ENCODE measurements at places on chromosomes 5 and 9.

DNA sequence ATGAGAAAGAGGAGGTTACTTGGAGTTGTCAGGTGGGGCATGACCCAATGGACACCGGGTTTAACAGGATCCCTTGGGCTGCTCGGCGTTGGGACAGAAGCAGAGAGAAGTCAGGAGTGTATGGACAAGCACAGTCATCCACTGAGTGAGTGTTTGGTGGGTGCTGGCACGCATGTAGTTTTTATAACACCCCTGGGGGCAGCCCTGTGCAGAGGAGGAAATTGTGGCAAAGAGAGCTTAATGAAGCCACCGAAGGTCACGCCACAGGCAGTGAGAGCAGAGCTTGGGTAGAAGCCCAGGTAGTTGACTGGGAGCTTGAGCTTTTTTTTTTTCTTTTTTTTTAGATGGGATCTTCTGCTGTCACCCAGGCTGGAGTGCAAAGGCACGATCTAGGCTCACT, 43.2 kb upstream of the IER5L start:
- no peak for DNase-seq

- DNase-seq: no peak
These were observed 165.3 kb upstream of the GAS1 start for GRCh38 chr9:87112656-87113055.

DNA sequence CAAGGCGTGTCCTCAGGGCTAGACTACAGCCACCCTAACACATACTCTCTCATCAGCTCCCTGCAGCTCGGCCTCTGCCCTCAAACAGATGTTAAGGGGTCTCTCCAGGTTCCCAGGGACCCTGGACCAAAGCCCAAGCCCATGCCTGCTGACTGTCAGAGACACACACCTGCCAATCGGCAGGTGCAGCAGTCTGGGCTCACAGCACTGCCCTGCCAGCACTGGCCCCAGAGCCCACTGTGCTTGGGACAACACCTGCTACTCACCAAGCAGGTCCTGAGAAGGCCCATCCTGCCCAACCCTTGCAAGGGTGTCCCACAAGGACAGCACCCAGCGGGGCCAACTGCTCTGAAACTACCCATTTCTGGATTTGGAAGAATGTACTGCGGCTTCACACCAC, 20.2 kb upstream of the ZDHHC11 start:
- DNase-seq: no peak

GRCh38 chr5:140219068-140219991, 44.3 kb downstream of the CYSTM1 start:
- no peak for DNase-seq

DNA sequence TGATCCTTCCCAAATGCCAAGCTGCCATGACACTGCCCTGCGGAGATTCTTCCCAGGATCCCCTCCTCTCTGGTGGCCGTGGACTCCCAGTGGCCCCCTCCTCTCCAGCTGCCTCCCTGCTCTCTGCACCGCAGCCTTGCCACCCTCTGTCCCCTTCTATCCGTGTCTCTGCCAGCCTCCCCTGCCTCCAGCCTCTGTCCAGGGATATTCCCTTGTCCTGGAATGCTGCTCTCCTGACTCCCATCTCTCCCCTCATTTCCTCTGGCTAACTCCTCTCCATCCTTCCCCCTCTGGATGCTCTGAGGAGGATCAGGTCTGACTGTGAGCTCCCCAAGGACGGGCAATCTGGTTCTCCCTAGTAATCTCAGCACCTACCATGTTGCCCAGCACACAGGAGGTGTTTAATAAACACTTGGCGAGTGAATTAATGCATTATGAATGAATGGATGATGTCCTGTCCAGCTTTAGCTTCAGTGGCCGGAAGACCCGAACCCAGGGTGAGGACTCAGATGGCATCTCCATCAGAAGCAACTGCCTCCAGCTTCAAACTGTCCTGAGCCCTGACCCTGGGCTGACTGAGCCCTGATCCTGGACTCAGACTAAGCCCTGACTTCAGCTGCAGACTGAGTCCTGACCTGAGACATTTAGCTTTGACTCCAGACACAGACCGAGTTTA, 7.5 kb upstream of the CRB2 start:
- no peak for DNase-seq

GRCh38 chr5:140785905-140786686, at the start of gene PCDHA1:
Gene PCDHA1 (plus strand): TSS chr5:140786140.
- DNase-seq: no peak

- DNase-seq: no peak
These were observed 117.0 kb downstream of the SSBP2 start for GRCh38 chr5:81633891-81634290.

- no peak for DNase-seq
These were observed 77.4 kb downstream of the ATPSCKMT start for GRCh38 chr5:10172247-10172646.

- no peak for DNase-seq
These were observed 241.6 kb downstream of the PJA2 start for GRCh38 chr5:109168151-109168550.

- no peak for DNase-seq
These were observed 242.0 kb downstream of the AUH start for GRCh38 chr9:91119679-91120078.

DNA sequence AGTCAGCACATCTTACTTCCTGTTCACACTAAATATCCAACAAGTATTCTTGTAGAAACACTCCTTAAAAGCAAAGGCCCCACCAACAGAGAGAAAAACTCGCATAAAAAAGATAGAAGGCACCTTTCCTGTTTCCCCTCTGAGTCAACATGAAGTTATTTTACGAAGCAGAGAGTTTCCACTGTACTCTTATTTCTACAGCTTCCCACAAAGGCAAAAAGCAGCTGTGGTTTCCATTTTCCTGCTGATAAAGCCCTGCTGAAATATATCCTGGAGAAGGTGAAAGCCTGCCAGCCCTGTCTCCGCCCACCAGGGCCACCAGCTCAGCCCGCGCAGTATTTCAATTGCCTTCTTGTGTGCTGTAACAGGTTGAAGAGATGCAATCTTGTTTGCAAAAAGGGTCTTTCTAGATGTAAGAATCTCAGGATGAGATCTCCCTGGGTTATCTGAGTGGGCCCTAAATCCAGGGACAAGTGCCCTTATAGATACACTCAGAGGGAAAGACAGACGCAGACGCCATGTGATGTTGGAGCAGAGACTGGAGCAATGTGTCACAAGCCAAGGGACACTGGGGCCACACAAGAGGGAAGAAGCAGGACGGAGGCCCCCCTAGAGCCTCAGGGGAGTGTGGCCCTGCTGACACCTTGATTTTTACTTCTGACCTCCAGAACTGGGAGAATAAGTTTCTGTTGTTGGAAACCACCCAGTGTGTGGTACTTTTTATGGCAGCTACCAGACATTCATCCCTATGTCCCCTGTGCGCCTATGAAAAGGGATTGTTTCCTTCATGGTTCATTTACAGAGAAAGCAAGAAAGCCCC, 19.9 kb downstream of the SEMA4D start:
- DNase-seq: no peak

GRCh38 chr9:120696551-120697230, 17.6 kb downstream of the MEGF9 start:
- no peak for DNase-seq

DNA sequence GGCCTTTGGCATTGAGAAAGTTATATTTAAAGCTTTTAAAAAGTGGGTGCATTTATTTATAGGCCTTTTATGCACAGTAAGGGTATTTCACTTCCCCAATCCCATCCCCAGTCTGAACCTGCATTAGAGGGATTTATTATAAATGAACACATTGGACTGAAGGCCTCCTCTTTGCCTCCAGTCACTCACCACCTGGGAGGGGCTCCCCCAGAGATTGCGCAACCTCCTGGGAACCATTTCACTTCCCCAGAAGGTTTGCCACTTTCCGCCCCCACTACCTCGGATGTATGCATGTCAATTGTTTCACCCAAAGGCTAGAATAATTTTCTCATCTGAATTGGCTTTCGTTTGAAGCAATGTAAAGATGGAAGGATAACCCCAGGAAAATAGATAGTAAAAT, 29.8 kb upstream of the VCAN start:
- DNase-seq: no peak

- DNase-seq: no peak
These were observed 36.4 kb downstream of the C6 start for GRCh38 chr5:41176952-41177351.

All from D721Med (cell line).